ENCODE measurements at places on chromosomes 6 and 20. TPM values are rescaled to one million over a fixed set of nuclear protein-coding genes. Genes with fewer than 3 reads are reported as not detected.

Gene TFAP2A
- 2.9 TPM for polyA plus RNA-seq

Gene PRSS35
- polyA plus RNA-seq, result 0.68 TPM

Gene RAET1E
- polyA plus RNA-seq, result 0.59 TPM

Gene ENPP3
- polyA plus RNA-seq, result 50.5 TPM

Gene HLA-DMA
- polyA plus RNA-seq, result 161 TPM

Gene PDYN
- polyA plus RNA-seq, result 1.3 TPM

Gene MYO6
- polyA plus RNA-seq, result 15.2 TPM

Gene NFATC2
- polyA plus RNA-seq, result 4.4 TPM

Gene CPNE1
- polyA plus RNA-seq, result 238 TPM

Gene TNFRSF21
- 30.2 TPM for polyA plus RNA-seq

GRCh38 chr6:158002951-158003853 is 21.5 kb downstream of the SYNJ2 start:
- peaks cover 39% of the 10 kb centered on the region for H3K4me1 ChIP-seq
- no peak for DNase-seq
- H3K27me3 ChIP-seq, result no peaks in the 10 kb centered on the region
- H3K36me3 ChIP-seq, result no peaks in the 10 kb centered on the region
- H3K27ac ChIP-seq, result peak overlapping the region; percentile 42
- H3K4me3 ChIP-seq, result no peak overlapping the region

GRCh38 chr20:8913456-8913855 is 155.4 kb upstream of the PLCB4 start:
- H3K27ac ChIP-seq, result no peak overlapping the region
- no peaks in the 10 kb centered on the region for H3K4me1 ChIP-seq
- no peak for DNase-seq
- H3K27me3 ChIP-seq, result no peaks in the 10 kb centered on the region
- no peaks in the 10 kb centered on the region for H3K36me3 ChIP-seq

DNA sequence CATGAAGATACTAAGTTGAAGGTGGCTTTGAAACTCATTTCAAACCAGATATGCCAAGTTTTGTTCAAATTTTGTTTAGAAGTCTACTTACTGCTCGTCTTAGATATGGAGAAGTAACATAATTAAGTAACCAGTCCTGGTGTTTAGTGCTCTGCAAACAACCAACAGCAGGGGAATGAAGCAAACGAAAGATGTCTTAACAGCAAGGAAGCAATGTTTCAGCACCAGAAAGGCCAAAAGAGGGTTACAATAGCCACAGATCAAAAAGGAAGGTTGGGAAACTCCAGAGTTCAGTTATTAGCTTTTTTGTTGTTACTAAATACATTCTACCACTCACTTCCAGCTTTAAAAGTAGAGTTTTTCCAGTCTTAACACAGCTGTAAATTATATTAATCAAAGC is 45.1 kb downstream of the LHFPL5 start:
- H3K4me3 ChIP-seq, result no peak overlapping the region
- H3K27ac ChIP-seq, result no peak overlapping the region
- DNase-seq, result no peak

- peaks cover 98% of the 10 kb centered on the region for H3K36me3 ChIP-seq
- no peak for DNase-seq
- no peaks in the 10 kb centered on the region for H3K27me3 ChIP-seq
- H3K4me3 ChIP-seq, result no peak overlapping the region
Observed at GRCh38 chr6:32977953-32978324, 9.5 kb downstream of the BRD2 start.

DNA sequence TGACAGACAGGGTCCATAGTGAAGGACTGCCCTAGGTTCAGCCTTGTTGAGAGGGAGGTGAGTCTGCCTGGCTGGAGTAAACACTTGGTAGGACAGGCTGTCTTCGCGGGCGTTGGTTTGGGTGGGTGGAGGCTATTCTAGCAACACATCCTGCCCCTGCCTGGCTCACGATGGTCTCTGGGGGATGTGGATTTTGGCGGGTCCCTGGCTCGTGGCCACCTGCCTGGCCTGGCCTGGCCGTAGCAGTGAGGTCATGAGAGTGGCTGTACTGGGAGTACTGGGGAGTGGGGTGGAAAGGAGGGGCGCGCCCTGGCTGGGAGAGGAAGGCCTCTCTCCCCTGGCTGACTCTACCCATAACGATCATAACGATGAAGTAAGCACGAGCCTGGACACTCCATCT is 30.2 kb upstream of the MRPS18A start:
- no peak overlapping the region for H3K4me3 ChIP-seq
- no peaks in the 10 kb centered on the region for H3K4me1 ChIP-seq
- DNase-seq, result no peak
- peaks cover 2% of the 10 kb centered on the region for H3K27me3 ChIP-seq
- H3K36me3 ChIP-seq, result no peaks in the 10 kb centered on the region
- no peak overlapping the region for H3K27ac ChIP-seq

- no peaks in the 10 kb centered on the region for H3K27me3 ChIP-seq
- no peaks in the 10 kb centered on the region for H3K4me1 ChIP-seq
- no peak overlapping the region for H3K27ac ChIP-seq
- H3K4me3 ChIP-seq, result no peak overlapping the region
- no peak for DNase-seq
- H3K36me3 ChIP-seq, result no peaks in the 10 kb centered on the region
Observed at GRCh38 chr6:56693246-56693607, 50.5 kb upstream of the DST start.

DNA sequence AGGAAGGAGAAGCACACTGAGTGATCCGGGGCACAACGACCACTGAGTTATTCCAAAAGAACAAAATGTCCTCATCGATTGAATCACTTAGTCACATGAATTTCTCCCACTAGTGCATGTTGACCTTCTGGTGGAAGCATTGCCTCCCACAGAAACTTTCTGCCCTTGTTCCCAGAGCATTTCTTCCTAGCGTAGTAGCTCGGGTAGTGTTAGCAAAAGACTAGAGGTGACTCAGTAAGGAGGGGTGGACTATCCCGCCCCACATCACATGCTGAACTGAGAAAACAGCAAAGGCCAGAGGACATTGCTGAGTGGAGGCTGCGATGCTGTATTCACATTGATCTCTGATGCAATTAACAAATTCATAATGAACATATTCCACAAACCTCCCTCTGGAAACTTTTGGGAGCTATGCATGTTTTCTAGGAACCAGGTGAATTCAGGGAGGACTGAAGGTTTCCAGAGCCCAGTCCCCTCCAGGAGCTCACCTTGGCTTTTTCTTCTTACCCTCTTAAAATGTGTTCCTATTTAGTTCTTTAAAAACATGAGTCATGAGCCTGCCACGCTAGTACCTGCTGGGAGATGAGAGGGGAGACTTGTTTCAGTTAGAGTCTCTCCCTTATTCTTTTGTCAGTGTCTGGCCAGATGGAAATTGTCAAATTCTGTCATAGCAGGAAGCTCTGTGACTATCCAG is 507.9 kb downstream of the CDH26 start:
- no peak overlapping the region for H3K4me3 ChIP-seq
- no peaks in the 10 kb centered on the region for H3K4me1 ChIP-seq
- H3K36me3 ChIP-seq, result no peaks in the 10 kb centered on the region
- no peak overlapping the region for H3K27ac ChIP-seq
- H3K27me3 ChIP-seq, result no peaks in the 10 kb centered on the region

- no peak overlapping the region for H3K4me3 ChIP-seq
- no peak overlapping the region for H3K27ac ChIP-seq
- DNase-seq, result no peak
- H3K27me3 ChIP-seq, result no peaks in the 10 kb centered on the region
Observed at GRCh38 chr6:139296927-139297326, 5.1 kb upstream of the TXLNB start.

GRCh38 chr6:137277971-137278637 is 58.9 kb upstream of the IFNGR1 start:
- H3K4me3 ChIP-seq, result no peak overlapping the region
- H3K27ac ChIP-seq, result no peak overlapping the region
- no peak for DNase-seq
- no peaks in the 10 kb centered on the region for H3K27me3 ChIP-seq
- H3K4me1 ChIP-seq, result no peaks in the 10 kb centered on the region

GRCh38 chr6:84667252-84668213 is 96.9 kb downstream of the TBX18 start:
- no peaks in the 10 kb centered on the region for H3K27me3 ChIP-seq
- H3K27ac ChIP-seq, result no peak overlapping the region
- DNase-seq, result no peak
- H3K4me3 ChIP-seq, result no peak overlapping the region

DNA sequence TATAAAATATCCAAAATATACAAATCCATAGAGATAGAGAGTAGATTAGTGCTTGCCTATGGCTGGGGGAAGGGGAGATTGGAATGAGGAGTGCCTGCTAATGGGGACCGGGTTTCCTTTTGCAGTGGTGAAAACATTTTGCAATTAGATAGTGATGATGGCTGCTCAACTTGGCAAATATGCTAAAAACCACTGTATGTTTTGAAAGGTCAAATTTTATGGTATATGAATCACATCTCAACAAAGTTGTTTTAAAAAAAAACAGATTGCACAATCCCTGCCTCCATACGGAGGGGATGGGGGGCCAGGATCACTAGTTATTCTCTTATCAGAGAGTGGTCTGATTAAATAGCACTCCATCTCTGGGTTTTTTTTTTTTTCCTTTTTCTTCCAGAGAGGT is 76.9 kb upstream of the RIPOR2 start:
- H3K36me3 ChIP-seq, result peaks cover 4% of the 10 kb centered on the region
- no peak overlapping the region for H3K27ac ChIP-seq
- no peaks in the 10 kb centered on the region for H3K27me3 ChIP-seq
- no peak overlapping the region for H3K4me3 ChIP-seq
- peaks cover 30% of the 10 kb centered on the region for H3K4me1 ChIP-seq
